ENCODE measurements at places on chromosomes 12 and 14.

DNA sequence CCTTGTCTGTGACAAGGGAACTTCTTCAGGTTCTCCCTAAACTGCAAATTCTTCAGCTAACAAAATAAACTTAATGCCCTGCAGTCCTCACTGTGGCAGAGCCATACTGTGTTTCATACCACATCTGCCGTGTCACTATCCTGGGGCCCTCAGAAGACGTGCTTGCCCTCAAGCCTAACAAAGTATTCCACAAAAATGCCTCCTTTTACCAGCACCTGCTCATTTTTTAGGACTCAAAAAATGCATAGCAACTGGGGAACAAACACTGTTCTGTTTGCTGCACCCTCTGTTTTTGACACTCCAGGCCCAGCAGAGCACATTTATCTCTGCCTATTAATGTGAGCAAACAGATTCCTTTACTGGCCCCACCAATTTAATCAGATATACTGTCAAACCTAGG, 270.7 kb upstream of the SSTR1 start:
- DNase-seq: no peak

GRCh38 chr14:61671082-61671481, 24.2 kb upstream of the HIF1A start:
- DNase-seq: no peak

- DNase-seq: peak; percentile 9
Measured at GRCh38 chr12:95918194-95918993, 24.0 kb downstream of the CCDC38 start.

DNA sequence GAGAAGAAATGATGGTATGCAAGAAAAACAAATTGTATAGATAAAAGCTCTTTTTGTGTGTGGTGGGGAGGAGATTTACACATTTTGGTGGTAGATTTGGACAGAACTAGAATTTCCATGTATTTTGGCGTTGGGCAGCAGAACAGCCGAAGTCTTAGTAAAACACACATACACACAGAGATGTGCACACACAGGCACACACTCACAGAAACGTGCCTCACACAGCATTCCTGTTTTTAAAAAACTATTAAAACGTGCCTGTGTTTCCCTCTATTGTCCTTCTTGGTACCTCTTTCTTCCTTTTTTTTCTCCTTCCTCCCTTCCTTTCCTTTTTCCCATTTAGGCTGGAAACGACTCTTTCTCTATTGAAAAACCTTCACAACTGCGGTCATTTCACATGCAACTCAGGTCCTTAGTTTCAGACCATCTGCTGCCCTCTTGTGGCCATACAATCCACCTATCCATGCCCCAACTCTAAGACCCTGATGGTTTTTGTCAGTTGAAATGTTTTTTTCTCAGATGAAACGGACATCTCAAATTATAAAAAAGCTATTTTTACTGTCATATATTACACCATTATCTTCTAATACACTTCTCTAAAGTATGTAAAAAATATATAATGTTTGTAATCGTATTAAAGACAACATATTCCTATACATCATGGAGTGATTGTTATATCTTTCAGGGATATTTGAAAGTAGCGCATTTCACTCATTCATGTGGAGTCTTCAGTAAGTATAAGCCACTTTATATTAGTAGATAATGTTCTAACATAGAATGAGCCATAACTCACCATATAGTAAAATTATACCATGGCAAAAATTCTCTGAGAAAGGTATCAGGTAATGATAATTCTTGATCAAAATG, 386.7 kb upstream of the NOVA1 start:
- DNase-seq: peak; percentile 3

DNA sequence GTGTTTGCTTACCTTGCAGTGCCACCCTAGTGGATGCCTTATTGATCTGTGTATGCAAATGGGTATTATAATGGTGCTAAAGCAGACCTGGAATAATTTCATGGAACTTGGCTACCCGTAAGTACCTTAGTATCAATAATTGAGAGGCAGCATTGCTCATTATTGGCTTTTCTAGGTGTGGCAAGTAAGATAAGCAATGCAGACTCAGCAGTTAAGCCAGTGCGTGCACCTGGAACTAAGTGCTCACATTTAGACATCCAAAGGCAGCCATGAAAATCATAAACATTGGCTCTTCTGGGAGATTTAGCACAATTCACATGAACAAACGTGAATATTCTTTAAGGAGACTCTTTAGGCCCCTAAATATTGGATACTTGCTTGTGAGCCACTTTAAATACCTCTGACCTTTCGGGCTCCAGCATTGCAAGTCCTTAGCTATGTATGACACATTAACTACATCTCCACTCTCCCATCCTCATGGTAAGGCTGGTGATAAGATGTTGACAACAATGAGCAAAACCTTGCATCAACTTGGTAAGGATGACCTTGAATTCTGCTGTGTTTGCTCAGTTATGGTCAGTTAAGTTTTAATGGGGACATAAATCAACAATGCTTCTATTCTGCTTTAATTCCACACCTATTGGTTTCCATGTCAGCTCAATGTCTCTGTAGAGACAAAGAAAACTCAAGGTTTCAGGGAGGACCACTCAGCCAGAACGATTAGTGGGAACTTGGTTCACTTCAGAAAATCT, 112.0 kb downstream of the SLC5A8 start:
- no peak for DNase-seq

GRCh38 chr12:74349925-74350324, 187.7 kb upstream of the ATXN7L3B start:
- DNase-seq: no peak

GRCh38 chr14:85413836-85414526, 116.0 kb upstream of the FLRT2 start:
- no peak for DNase-seq

DNA sequence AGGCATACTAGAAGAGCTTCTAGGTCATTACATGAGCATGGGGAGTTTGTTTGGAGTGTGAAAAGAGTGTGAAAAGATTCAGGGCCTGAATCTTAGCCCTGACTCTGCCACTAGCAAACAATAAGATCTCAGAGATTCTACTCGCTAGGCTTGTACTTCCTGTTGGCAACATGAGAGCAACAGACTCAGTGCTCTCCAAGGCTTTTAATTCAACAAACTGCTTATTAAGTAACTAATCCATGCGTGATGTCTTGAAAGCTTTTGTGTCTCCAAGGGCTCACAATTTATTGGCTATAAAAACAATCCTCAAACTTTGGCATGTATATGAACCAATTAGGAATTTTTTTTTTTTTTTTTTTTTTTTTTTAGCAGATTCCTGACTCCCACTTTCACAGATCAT, 105.1 kb downstream of the STXBP6 start:
- DNase-seq: no peak

- no peak for DNase-seq
Measured at GRCh38 chr14:84361476-84361875, 1168.5 kb upstream of the FLRT2 start.

- peak; percentile 55 for DNase-seq
Measured at GRCh38 chr12:89827592-89827991, 119.0 kb upstream of the ATP2B1 start.

DNA sequence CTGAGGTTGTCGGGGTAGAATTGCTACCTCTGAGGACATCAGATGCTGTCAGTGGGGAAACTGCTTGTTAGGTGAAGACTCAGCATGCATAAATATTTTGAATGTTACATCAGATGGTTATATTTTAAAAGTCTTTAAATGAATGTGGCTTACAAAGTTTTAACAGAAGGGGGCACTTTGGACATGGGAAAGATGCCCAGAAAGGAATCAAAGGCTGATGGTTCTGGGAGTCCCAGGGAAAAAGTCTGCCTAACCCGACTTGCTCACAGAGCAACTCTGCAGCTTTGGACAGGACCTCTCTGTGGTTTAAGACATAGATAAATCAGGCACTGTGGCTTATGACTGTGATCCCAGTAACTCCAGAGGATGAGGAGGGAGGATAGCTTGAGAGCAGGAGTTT, 474.9 kb downstream of the ATP23 start:
- peak; percentile 11 for DNase-seq

GRCh38 chr14:32121948-32122347, 44.8 kb downstream of the ARHGAP5 start:
- no peak for DNase-seq

GRCh38 chr14:52399921-52400595, 85.9 kb downstream of the PTGER2 start:
- no peak for DNase-seq

DNA sequence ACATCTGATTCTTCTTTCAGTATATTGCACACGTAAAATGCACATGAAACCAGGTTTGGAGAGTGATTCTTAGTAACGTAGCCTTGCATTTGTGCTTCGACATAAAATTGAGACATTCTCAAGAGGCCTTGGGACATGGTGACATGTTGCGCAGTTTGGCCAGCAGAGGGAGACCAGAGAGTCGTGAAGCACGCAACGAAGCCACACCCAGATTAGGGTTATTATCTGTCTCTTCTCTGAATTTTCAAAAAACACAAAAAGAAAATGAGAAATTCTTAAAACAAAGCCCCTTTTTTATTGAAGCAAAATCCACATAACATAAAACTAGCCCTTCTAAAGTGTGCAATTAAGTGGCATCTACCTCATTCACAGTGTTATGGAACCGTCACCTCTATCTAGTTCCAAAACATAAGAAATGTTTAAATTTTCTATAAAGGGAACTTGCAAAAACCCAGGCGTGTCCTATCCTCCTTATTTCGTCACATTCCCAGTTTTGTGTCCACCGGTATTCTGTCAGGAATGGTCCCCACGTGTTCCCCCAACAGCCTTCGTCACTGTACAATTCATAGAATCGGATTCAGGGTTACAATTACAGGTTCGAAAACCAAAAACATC, 108.8 kb upstream of the ATF7IP start:
- DNase-seq: peak; percentile 49

- DNase-seq: no peak
Measured at GRCh38 chr12:90653040-90653439, 301.9 kb downstream of the CCER1 start.

GRCh38 chr12:92558806-92559205, 144.0 kb upstream of the PLEKHG7 start:
- no peak for DNase-seq

DNA sequence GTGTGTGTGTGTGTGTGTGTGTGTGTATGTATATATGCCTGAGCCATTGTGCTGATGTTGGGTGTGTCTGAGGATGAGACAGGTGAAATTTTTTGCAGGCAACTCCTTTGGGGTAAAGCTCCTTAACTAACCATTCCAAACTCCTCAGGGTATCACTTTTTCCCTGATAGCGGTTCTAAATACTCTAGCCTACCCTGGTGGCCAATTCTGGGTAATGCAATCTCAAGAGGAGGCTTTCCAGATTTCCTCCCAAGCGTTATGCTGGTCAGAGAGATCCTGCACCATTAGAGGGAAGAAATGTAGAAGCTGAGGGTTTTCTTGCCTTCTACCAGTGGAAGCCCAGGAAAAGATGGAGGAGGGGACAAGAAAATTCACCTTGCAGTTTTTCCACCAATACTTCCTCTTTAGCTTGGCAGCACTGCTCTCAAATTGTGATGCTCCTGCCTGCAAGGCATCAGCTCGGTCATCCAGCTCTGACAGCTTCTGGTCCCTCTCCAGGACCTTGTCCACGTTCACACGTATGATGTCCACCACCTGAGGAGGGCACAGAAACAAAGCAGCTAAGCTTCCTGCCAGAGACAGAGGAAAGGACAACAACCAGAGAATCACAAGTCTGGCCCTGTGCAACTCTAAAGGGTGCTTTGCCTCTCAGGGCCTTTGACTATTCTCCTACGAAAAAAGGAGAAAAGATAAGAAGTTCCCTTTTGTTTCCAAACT, 4.9 kb downstream of the VAMP1 start:
- DNase-seq: no peak

DNA sequence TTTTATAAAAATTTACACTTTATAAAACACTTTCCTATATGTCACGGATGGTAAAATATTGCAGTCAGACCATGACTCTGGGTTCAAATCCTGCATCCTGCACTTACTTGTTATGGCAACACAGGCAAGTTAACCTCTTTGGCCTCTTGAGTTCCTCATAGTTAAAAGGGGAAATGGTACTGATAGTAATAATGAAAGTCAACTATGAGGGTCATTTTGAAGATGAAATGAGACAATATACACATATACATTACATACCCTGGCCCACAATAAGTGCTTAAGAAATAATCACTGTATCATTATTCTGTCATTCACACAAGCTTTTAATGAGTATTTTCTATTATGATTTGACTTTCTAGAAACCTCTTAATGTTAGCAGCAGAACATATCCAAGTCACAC, 64.4 kb downstream of the C12orf42 start:
- no peak for DNase-seq

GRCh38 chr14:100323942-100324307, 786 bp downstream of the SLC25A47 start:
- DNase-seq: no peak

DNA sequence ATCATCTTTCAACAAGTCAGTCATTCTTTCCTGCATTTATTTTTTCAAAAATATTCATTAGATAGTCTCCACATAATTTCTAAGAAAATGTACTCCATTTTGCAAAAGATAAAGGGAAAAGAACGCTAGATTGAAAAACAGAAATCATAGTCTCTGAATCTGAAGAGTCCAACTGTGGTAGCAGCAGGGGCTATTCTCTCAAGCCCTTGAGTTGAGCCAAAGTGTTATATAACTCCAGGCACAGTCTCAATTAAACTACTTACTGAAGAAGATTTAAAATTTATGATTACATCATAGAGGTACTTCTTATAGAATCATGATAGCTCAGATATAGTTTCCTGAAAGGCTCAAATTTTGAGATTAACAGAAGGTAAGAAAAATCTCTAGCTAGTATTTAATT, 5.8 kb downstream of the LDHB start:
- no peak for DNase-seq

DNA sequence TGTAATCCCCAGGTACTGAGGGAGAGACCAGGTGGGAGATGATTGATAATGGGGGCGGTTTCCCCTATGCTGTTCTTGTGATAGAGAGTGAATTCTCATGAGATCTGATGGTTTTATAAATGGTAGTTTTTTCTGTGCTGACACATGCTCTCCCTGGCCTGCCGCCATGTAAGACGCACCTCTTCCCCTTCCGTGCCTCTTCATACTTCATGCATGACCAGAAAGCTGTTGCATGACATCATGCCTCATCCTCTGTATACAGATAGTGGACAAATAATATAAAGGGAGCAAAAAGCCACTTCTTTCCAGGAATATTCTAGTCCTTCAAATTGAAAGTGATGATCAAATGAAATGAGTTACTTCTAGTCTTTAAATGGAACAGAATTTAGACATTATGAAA, 47.3 kb upstream of the LRIG3 start:
- DNase-seq: no peak

DNA sequence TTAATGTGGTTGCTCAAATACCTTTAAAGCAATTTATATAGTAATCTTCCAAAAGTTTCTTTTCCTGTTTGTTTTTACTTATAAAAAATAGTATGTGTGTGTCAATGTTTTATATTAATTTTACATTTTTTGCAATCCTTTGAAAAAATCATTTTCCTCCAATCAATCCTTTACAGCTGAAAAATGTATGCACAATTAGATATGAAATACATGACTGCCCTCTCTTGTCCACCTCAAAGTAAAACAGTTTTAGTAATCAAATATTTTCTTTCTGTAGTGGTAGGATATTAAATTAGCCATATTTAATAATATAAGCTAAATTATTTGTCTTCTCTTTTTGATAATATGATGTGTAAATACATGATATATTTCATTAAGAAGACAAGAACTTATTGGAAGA, 269.9 kb downstream of the ADAMTS20 start:
- no peak for DNase-seq
